ENCODE measurements at places on chromosomes 12 and 14.
A peak's percentile ranks its signal among the peaks of the same experiment; 100 is the strongest.

DNA sequence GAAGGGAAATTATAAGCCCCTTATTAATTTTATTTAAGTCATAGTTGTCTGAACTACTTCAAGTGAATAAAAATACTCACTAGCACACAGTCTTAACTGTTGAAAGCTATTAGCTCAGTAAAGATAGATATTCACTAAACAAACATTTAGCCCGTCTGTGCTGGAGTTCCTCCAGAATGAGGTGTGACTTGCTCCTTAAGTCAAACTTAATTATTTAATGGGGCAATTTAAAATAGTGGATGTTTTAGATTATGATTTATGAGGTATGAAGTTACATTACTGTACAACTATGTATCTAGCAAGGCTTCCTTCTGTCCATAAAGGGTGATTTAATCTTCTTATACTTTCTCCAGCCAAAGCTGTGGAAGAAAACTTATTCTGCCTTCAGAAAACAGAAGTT lies 414.0 kb upstream of the FLRT2 start:
- peak; percentile 3 for DNase-seq

DNA sequence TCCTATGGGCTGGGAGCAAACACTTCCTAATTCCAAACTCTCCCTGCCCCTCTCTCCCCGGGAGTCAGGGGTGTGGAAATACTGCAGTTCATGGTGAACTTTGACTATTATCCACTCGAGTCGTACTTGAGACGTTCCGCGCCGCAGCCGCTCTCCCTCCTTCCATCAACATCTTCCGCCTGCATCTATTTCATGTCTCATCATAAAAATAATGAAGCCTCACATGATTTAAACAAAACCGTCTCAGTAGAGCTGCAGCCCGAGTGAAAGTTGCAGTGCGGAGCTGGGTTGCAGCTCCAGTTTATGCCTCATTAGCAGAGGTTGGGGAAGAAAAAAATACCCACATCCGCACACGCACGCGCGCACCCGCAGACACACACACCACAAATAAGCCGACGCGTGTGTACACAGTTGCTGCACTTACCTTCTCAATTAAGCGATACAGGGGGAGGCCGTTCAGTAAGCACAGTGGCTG lies 283 bp downstream of the LMO3 start:
- DNase-seq = peak; percentile 29

DNA sequence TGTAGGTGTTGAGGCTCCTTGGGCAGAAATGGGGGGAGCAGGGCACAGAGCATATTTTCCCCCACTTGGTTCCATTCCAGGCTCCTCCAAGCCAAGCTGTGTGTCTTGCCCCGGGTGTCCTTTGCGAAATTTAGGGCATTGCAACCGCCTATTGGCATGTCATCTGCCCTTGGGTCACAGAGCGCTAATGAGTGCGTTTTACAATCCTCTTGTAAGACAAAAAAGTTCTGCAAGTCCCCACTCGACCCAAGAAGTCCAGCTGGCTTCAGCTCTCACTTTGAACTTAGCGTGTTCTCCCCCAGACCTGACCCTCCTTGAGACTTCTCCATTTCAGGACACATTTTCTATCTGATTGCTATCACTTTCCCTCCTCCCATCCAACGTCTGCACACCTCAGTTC lies 6.1 kb upstream of the LRTM2 start:
- DNase-seq = no peak

DNA sequence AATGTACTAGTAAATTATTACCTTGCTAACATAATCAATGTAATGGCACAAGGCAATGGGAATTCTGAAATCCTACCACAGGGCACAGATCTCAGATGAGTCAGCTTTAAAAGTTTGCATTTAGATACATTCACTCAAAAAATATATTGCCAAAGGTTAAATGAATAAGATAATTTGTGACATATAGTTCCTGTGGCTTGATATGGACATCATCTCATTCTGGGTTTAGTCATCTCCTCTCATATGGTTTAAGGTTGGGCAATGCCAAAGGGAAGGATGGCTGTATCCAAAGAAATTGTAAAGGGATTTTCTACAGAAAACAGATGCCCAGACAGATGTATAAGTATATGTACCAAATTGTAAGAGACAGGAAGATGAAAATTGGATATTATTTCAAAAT lies 1065.0 kb downstream of the LRFN5 start:
- no peak for DNase-seq

DNA sequence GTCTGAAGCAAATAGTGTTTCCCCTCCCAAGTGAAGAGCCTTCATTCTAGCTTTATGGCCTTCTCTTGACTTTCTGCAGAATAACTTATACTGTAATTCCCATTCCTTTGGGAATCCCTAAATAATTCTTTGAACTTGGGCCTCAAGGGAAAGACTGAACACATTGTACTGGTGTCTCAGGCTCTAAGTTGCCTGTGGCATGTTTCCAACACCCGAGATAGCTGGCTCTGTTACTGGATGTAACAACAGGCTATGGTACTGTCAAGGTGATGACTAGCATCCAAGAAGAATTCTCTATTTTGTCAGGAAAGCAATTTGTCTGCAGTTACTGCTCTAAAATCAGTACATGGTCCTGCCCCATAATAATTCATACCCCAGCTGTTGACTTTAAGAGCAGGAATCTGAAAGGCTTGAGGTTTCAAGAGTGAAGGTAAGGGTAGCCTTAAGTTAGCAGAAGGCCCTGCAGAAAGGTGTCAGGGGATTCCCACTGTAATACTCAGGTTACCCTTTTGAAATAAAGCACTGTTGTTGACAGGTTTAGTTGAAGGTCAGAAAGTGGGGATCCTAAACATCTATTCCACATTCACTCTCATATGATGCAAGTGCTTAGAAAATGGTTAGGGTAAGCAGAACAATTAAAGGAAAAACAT lies 5.2 kb downstream of the GPX2 start:
- no peak for DNase-seq

DNA sequence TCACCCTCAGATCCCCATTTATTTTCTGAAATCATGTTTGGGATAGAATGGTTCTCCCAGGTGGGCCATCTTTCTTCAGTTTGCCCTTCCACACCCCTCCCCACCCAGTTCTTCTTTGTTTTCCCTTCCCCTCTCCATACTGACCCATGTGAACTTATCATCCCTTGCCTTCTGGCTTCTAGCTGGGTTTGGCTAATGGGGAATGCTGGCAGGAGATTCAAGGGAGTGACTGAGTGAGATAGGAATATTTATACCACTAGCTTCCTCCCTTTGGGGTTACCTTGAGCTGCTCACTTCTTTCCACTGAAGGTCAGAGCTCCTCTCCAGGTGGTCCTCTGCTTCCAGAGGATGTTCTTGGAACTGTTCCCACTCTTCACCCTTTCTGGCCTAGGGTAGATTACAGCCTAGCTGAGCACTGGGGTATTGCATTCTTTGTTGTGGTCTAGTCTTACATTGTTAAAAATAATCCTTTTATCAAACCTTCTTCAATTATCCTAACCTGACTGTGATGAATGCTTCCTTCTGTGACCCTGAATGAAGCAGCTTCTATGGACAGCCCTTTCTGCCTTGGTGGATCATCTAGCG lies 88.3 kb upstream of the ATP2B1 start:
- DNase-seq = peak; percentile 22

GRCh38 chr14:89625244-89625713 lies 208.2 kb upstream of the FOXN3 start:
- DNase-seq = peak; percentile 81

DNA sequence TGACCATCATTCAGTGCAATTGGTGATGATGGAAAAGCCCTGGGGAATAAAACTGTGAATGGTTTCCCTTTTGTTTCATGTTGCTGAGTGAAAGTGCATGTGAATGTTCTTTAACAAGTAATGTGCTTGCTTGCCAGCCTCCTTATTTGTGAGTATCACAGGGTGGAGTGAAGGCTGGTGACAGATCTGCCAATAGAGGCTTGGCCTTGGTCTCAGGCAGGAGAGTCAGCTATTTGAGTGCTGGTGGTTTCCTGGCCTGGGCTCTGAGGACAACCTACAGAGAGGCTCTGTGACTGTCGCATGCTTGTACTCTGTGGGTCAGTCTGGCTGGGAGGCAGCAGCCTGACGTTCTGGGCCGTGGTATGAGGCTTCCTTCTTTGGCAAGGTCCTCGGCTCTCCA lies 20.7 kb downstream of the KRT85 start:
- no peak for DNase-seq

- DNase-seq = no peak
Measured at GRCh38 chr12:22539055-22539454, 5.3 kb downstream of the C2CD5 start.
